ENCODE measurements at places on chromosomes 16 and 17.

DNA sequence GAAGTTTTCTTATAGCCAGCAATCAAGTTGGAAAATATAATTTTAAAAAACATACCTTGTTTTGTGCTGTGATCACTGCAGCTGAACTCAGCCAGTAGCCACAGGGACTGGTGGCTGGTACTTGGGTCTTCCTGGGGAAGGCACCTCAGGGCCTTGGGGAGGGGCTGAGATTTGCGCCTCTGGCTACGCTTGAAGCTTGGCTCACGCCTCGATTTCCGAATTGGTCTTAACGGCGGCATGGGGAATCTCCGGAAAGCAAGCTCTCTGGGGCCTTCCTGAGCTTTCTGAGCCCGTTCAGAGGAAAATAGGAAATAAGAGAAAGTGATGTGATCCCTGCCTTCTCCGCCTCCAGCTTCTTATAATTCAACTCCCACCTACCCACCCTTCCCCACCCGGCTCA, 11.3 kb upstream of the USP7 start:
- H3K27me3 ChIP-seq: peaks cover 34% of the 10 kb centered on the region
- no peak for DNase-seq
- no peaks in the 10 kb centered on the region for H3K36me3 ChIP-seq

DNA sequence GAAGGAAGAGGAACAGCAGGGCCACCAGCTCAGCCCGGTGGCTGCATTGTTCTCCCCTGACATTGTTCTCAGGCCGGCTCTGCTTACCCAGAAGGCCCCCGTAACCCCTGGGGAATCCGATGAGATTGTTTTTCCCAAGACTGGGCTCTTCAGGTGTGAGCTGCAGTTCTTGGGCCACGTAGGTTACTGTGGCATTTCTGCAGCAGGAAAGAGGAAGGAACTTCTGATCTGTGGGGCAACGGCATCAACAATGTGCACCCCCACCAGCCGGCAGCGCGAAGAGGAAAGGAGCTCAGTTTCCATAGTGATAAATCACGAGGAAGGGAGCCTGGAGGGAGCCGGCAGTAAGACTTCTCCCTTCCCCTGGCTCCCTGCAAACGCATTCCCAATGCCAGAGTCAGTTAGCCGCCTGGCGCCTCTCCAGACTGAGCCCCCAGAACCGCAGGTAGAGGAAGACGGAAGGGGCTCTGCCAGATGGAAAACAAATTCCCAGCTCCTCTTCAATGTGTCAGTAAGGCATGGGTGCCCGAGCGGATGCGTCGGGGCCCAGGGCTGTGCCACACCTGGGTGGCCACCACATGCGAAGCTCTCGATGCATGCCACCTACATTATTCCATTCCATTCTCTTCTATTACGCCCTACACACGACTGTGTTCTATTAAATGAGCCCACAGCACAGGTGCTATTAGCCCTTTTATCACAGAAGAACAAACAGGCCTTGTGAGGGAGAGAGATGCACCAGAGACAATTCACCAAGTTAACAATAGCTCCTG, 21.5 kb upstream of the PECAM1 start:
- H3K4me3 ChIP-seq: no peak overlapping the region
- peaks cover 13% of the 10 kb centered on the region for H3K4me1 ChIP-seq
- H3K36me3 ChIP-seq: no peaks in the 10 kb centered on the region
- H3K27me3 ChIP-seq: peaks cover 12% of the 10 kb centered on the region
- no peak for DNase-seq

DNA sequence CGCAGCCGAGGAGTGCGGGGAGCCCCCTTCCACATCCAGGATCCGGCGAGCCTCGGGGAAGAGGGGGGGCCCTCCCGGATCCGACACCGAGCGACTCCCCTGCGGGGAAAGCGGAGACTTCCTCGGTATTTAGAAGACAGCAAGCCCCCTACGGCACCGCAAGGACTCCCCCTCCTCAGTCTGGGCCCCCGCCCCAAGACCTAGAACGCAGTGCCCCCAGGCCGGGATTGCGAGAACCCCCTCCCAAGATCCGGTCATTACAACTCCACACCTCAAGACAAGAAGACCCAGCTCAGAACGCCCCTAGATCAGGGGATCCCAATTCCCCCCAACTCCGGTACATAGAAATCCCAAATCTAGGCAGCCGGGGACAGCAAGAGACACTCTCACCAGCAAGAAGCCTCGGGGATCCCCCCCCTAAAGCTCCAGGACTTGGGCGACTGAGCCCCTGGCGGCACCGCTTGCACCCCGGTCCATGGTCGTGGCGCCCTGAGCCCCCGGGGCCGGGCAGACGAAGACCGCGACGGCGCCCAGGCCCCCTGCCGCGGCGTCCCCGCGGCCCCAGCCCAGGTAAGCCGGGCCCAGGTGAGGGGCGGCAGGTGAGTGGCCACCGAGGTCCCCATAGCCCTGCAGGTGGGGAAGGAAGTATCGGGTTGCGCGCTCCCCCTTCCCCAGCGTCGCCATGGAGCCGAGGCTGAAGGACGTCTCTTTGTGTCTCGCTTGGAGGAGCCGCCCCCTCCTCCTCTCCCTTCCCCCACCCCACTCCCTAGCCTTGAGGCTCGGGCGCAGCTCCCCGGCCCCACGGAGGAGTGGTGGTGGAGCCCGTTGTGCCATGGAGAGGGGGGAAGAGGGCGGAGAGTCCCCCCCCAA, 641 bp downstream of the SBK1 start:
- DNase-seq: peak; percentile 52
- peaks cover 11% of the 10 kb centered on the region for H3K36me3 ChIP-seq
- H3K4me3 ChIP-seq: peak overlapping the region; percentile 84
- H3K4me1 ChIP-seq: peaks cover 72% of the 10 kb centered on the region
- peak overlapping the region; percentile 64 for H3K27ac ChIP-seq

DNA sequence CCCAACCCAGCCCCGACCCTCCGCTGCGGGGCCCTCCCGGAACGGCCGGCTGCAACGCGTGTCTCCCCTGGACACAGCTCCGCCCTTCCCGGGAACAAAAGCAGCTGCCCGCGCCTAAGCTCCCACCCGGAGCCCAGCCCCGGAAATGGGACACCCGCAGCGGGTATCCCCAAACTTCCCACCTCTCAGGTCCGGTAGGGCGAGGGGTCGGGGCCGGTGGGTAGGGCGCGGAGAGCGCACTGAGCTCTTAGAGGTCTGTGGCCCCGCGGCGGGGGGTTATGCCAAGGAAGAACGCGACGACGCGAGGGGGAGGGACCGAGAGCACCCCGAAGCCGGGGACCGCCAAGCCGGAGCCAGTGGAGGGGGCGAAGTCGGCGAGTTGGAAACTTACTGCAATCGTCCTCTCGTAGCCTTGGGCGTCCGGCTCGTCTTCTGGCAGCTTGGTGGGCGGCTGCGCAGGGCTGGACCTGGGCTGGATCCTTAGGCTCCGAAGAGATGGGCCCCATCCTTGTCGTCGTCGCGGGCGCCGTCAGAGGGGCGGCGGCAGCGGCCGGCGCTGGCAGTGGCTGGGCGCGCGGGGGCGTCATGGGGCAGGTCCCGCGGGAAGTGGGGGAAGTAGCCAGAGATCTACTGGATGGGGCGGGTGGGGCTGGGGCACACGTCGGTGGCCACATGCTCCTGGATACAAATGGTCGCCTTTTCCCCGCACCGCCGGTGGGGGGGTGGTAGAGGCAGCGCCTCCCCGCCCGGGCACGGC, 6.9 kb downstream of the USP6 start:
- H3K27me3 ChIP-seq: peaks cover 85% of the 10 kb centered on the region
- peaks cover 6% of the 10 kb centered on the region for H3K4me1 ChIP-seq
- H3K27ac ChIP-seq: no peak overlapping the region

DNA sequence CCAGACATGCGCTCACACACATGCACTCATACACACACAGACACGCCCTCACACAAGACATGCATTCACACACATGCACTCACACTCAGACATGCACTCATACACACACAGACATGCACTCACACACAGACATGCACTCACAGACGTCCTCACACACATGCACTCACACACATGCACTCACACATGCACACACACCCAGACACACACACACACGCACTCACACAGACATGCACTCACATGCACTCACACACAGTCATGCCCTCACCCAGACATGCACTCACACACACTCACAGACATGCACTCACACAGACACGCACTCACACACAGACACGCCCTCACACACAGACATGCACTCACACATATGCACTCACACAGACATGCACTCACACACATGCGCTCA, 2.1 kb upstream of the ZNF469 start:
- H3K27ac ChIP-seq: no peak overlapping the region
- H3K36me3 ChIP-seq: no peaks in the 10 kb centered on the region
- no peak overlapping the region for H3K4me3 ChIP-seq
- H3K4me1 ChIP-seq: peaks cover 4% of the 10 kb centered on the region
- no peak for DNase-seq
- peaks cover 20% of the 10 kb centered on the region for H3K27me3 ChIP-seq

- no peaks in the 10 kb centered on the region for H3K4me1 ChIP-seq
- no peaks in the 10 kb centered on the region for H3K27me3 ChIP-seq
- no peak overlapping the region for H3K27ac ChIP-seq
- no peak overlapping the region for H3K4me3 ChIP-seq
- H3K36me3 ChIP-seq: no peaks in the 10 kb centered on the region
- DNase-seq: no peak
Observed at GRCh38 chr16:64996641-64997040, 125.2 kb downstream of the CDH11 start.

DNA sequence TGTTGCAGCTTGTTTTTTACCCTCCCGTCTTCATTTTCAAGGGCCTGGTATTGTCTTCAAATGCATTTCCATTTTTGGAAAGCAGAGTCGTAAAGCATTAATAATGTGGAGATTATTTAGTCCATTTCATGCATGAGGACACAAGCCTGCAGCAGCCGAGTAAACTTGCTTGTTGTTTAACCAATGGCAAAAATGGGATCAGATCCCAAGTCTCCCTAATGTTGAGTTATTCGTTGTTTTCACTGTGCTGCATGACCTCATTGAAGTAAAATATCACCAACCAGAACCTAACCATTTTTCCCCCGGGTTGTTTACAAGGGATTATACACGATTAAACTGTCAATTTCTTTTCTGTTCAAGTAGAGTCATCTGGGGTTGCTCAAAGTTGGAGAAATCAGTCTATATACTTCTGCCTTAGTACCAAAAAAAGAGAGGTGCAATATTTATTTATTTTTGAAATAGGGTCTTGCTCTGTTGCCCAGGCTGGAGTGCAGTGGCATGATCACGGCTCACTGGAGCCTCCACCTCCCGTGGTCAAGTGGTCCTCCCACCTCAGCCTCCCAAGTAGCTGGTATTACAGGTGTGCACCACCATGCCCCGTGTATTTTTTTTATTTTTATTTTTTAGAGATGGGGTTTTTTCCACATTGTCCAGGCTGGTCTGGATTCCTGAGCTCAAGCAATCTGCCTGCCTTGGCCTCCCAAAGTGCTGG, 12.4 kb downstream of the AMZ2 start:
- H3K27me3 ChIP-seq: no peaks in the 10 kb centered on the region
- H3K4me3 ChIP-seq: no peak overlapping the region
- H3K36me3 ChIP-seq: peaks cover 33% of the 10 kb centered on the region

- peaks cover 22% of the 10 kb centered on the region for H3K36me3 ChIP-seq
- H3K27me3 ChIP-seq: no peaks in the 10 kb centered on the region
- H3K4me3 ChIP-seq: no peak overlapping the region
- H3K27ac ChIP-seq: no peak overlapping the region
Observed at GRCh38 chr17:43171586-43172487, 823 bp downstream of the NBR1 start.

- peak overlapping the region; percentile 18 for H3K4me3 ChIP-seq
- H3K27ac ChIP-seq: peak overlapping the region; percentile 90
- DNase-seq: peak; percentile 77
Observed at GRCh38 chr17:75827308-75828075, 16.7 kb downstream of the UNC13D start.

- peaks cover 8% of the 10 kb centered on the region for H3K4me1 ChIP-seq
- peak overlapping the region; percentile 73 for H3K4me3 ChIP-seq
- DNase-seq: no peak
- H3K27ac ChIP-seq: no peak overlapping the region
Observed at GRCh38 chr16:67326115-67326471, 448 bp downstream of the KCTD19 start.

- H3K27me3 ChIP-seq: peaks cover 35% of the 10 kb centered on the region
- H3K36me3 ChIP-seq: no peaks in the 10 kb centered on the region
- no peaks in the 10 kb centered on the region for H3K4me1 ChIP-seq
- H3K27ac ChIP-seq: no peak overlapping the region
- DNase-seq: no peak
Observed at GRCh38 chr16:54143934-54144571, 142.5 kb downstream of the IRX3 start.

- peak overlapping the region; percentile 96 for H3K4me3 ChIP-seq
- H3K27ac ChIP-seq: peak overlapping the region; percentile 92
- H3K27me3 ChIP-seq: peaks cover 4% of the 10 kb centered on the region
- H3K4me1 ChIP-seq: peaks cover 24% of the 10 kb centered on the region
- peaks cover 16% of the 10 kb centered on the region for H3K36me3 ChIP-seq
Observed at GRCh38 chr16:370979-371514, 709 bp upstream of the MRPL28 start.

DNA sequence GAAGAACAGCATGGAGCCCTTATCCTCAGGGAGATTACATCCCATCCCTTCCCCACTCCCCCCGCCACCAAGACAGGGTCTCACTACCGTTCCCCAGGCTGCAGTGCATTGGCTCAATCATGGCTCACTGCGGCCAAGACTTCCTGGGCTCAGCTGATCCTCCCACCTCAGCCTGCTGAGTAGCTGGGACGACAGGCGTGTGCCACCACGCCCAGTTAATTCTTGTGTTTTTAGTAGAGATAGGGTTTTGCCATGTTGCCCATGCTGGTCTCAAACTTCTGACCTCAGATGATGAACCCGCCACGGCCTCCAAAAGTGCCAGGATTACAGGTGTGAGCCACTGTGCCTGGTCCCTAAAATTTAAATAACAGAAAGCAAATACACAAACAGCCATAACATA, 48.8 kb downstream of the STH start:
- no peaks in the 10 kb centered on the region for H3K27me3 ChIP-seq
- no peak overlapping the region for H3K4me3 ChIP-seq
- H3K36me3 ChIP-seq: peaks cover 64% of the 10 kb centered on the region
- peaks cover 11% of the 10 kb centered on the region for H3K4me1 ChIP-seq
- H3K27ac ChIP-seq: no peak overlapping the region

Data from activated naive CD4-positive, alpha-beta T cell treated with anti-CD3 and anti-CD28 coated beads, Interleukin-2, amount 10 ng/mL, durations not matched to agents 7 days and 5 days (primary cell).